Esophagus squamous epithelium (tissue), 5 donors: ENCODE measurements at places on chromosomes 2 and 18.

- DNase-seq: no peak
These were observed 75.7 kb downstream of the RNF152 start for GRCh38 chr18:61817086-61817485.

DNA sequence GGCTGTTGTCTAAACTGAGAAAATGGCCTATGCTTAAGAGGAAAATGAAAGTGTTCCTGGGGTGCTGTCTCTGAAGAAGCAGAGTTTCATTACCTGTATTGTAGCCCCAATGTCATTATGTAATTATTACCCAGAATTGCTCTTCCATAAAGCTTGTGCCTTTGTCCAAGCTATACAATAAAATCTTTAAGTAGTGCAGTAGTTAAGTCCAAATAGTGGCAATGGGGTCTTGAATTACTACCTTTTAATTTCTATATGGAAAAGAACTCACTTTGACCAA lies 13.8 kb upstream of the ALLC start:
- no peak for DNase-seq

DNA sequence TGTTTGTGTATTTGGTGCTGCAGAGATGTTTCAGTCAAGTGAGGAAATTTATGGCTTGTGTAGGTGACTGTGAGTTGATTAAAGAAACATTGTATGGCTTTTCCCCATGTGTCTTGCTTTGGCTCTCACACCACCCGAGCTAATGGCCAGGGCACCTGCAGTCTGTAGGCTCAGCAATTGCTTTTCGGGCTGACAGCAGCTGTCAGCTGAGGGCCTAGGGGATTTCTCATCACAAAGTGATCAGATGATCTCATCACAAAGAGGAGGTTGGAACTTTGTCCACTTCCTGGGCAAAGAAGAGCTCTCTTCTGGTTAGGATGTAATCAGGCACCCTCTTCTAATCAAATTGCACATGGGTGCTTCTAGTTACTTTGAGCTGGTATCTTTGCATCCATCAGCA lies 632.2 kb downstream of the SLC4A3 start:
- DNase-seq: no peak

GRCh38 chr18:78991446-78991845 lies 11.8 kb downstream of the SALL3 start:
- DNase-seq: no peak

- DNase-seq: no peak
These were observed 201.1 kb downstream of the GULP1 start for GRCh38 chr2:188492751-188493150.

DNA sequence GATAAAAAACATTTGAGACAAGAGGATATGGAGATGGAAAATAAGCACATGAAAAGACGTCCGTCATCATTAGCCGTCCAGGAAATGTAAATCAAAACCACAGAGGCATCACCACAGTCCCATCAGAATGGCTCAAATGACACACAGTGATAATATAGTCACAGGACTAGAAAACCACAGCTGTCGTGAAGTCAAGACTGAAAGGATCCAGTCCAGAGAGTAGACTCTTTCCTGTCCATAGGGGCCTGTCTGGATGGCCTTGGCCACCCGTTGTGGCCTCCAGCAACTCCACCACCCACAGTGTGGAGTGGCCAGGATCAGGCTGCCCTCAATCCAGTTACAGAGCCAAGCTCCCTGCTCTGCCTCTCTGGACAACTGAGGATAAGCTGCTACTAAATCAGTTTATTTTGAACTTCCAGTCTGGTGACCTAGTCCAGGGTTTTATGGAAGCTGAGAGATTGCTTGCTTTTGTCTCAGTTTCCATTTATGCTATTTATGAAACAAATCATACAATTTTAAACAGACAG lies 60.4 kb downstream of the RHOB start:
- DNase-seq: no peak

- DNase-seq: no peak
These were observed 10.8 kb downstream of the ASXL2 start for GRCh38 chr2:25867396-25868003.

GRCh38 chr2:149161481-149162225 lies 123.2 kb downstream of the LYPD6B start:
- DNase-seq: no peak

DNA sequence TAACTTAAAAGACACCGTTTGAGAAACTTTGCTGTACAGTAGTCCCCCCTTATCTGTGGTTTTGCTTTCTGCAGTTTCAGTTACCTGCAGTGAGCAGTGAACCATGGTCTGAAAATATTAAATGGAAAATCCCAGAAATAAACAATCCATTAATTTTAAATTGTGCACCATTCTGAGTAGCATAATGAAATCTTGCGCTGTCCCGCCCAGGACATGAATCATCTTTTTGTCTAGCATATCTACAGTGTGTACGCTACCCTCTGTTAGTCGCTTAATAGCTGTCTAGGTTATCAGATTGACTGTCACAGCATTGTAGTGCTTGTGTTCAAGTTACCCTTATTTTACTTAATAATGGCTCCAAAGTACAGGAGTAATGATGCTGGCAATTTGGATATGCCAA lies 6.1 kb downstream of the ARPC2 start:
- DNase-seq: no peak

- no peak for DNase-seq
These were observed 1.9 kb downstream of the LDLRAD4 start for GRCh38 chr18:13220361-13220991.
